ENCODE measurements at places on chromosomes 2 and 18.

DNA sequence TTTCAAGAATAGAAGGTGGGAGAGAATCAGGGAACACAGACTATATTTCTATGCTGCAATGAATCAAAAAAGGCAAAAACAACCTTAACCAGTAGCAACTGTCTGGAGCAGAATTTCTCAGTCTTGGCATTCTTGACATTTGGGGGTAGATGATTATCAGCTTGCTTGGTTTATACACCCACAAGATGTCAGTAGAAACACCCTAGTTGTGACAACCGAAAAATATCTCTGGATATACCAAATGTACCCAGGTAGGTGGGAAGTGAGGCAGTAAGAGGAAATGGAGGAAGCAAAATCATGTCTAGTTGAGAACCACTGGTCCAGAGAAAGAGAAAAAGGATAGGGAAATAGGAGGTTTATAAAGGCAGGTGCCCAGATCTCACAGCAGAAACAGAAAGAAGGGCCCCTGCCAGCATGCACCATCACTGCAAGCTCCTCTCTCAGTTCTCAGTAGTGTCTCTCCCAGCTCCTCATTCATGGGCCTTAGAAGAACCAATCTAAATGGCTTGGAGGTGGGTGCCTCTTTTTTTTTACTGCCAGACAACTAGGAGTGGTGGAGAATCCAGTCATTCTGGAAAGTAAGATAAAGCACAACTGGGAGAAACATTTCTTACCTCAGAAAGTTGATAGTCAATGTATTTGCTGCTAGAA, 50.4 kb downstream of the MBD2 start:
- no peak overlapping the region for H3K27ac ChIP-seq
- H3K4me1 ChIP-seq = no peaks in the 10 kb centered on the region
- H3K4me3 ChIP-seq = no peak overlapping the region
- no peak for DNase-seq
- H3K27me3 ChIP-seq = no peaks in the 10 kb centered on the region

DNA sequence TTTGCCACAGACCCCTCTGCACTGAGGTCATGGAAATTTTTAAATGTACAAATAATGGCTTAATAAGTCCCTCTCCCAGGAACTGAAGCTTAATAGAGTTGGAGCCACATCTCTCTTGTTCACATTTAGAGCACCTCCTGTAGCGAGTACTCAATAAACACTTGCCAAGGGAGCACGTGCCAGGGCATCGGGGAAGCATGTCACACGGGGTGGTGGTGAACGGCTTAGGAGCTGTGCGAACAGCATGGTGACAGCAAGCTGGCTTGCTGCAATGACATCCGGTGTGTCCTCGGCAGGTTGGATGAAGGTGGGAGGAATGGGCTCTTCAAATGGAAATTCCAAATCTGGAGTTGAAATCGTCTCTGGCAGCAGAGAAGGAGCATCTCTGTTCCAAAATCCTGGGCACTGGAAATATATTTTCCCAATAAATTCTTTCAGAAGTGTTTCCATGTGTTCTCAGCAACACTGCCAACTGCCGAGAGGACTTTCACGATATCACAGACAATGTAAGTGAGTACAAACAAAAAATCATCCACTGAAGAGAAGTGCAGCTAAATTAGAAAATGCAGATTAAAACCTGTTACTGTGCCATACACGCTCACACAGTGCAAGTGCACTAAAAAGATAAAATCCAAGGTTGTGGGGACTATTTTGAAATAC, 74.1 kb downstream of the GALR1 start:
- H3K4me1 ChIP-seq = no peaks in the 10 kb centered on the region
- H3K4me3 ChIP-seq = no peak overlapping the region
- H3K27ac ChIP-seq = no peak overlapping the region

DNA sequence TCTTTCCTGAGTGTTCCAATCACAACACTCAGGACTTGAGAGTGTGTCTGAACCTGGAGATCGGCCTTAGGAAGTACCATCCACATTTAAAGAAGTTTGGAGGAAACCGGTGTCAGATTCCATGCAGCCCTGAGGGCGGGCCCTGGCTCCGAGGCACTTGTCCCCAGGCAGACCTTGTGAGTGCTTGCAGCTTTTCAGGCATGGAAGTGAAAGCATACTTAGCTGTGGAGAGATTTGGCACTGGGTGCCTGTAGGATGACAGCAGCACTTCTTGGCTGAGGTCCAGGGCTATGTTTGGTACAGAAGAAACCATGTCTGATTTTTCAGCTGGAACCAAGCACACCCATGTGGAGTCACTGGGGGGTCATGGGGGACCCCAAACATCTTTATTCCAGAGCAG, 230.8 kb downstream of the SEPTIN10 start:
- H3K36me3 ChIP-seq = no peaks in the 10 kb centered on the region
- DNase-seq = no peak
- no peaks in the 10 kb centered on the region for H3K27me3 ChIP-seq
- no peak overlapping the region for H3K4me3 ChIP-seq
- H3K27ac ChIP-seq = no peak overlapping the region
- H3K4me1 ChIP-seq = peaks cover 15% of the 10 kb centered on the region

- H3K27me3 ChIP-seq = peaks cover 17% of the 10 kb centered on the region
- H3K4me3 ChIP-seq = no peak within 1 kb of the TSS
These were observed at the start of gene CFAP65 for GRCh38 chr2:219041252-219041651. TSS of gene CFAP65 (minus strand) at chr2:219041516. CDS start at chr2:219039048, 2,468 bp downstream.
